Adipose tissue (tissue), 3 donors: ENCODE measurements at places on chromosomes 7 and 10. TPM values are rescaled to one million over a fixed set of nuclear protein-coding genes. Genes with fewer than 3 reads are reported as not detected.

AOC1 gene
- polyA plus RNA-seq, result 0.07 TPM

HHEX gene
- 13.8 TPM for polyA plus RNA-seq

TET1 gene
- polyA plus RNA-seq, result 0.21 TPM

PRTFDC1 gene
- 2.3 TPM for polyA plus RNA-seq

PLPP4 gene
- polyA plus RNA-seq, result not detected

PDK4 gene
- 387 TPM for polyA plus RNA-seq

PRR15 gene
- 1.6 TPM for polyA plus RNA-seq

CHST3 gene
- 2.6 TPM for polyA plus RNA-seq

MRLN gene
- polyA plus RNA-seq, result 2.3 TPM

DNAJC1 gene
- polyA plus RNA-seq, result 23.1 TPM

ATP5F1C gene
- 320 TPM for polyA plus RNA-seq

WDFY4 gene
- 0.34 TPM for polyA plus RNA-seq

INSYN2A gene
- not detected for polyA plus RNA-seq

FZD1 gene
- 2.7 TPM for polyA plus RNA-seq

RNF148 gene
- polyA plus RNA-seq, result 0.08 TPM

OGDHL gene
- 0.16 TPM for polyA plus RNA-seq

RADIL gene
- 6.2 TPM for polyA plus RNA-seq

HMX2 gene
- not detected for polyA plus RNA-seq

TMEM236 gene
- polyA plus RNA-seq, result 0.79 TPM

FUOM gene
- 22.1 TPM for polyA plus RNA-seq

SRRM3 gene
- 9.4 TPM for polyA plus RNA-seq

ANKRD1 gene
- polyA plus RNA-seq, result 2.5 TPM

ITPRID1 gene
- polyA plus RNA-seq, result not detected

GHRHR gene
- polyA plus RNA-seq, result not detected

A1CF gene
- polyA plus RNA-seq, result not detected

TFEC gene
- polyA plus RNA-seq, result 0.52 TPM

DNAJC12 gene
- polyA plus RNA-seq, result 3.0 TPM

C10orf143 gene
- polyA plus RNA-seq, result 4.2 TPM

LRRC18 gene
- polyA plus RNA-seq, result not detected

DLX5 gene
- polyA plus RNA-seq, result 0.16 TPM

NEBL gene
- polyA plus RNA-seq, result 1.4 TPM

EN2 gene
- 0.05 TPM for polyA plus RNA-seq

DLD gene
- polyA plus RNA-seq, result 205 TPM

ZNF398 gene
- polyA plus RNA-seq, result 4.2 TPM

AASS gene
- 13.0 TPM for polyA plus RNA-seq

SMKR1 gene
- polyA plus RNA-seq, result 2.0 TPM

IFIT1 gene
- polyA plus RNA-seq, result 4.4 TPM

CALML5 gene
- not detected for polyA plus RNA-seq

HMX3 gene
- polyA plus RNA-seq, result not detected

KCND2 gene
- polyA plus RNA-seq, result 0.67 TPM

FOXL3 gene
- polyA plus RNA-seq, result not detected

CALHM3 gene
- polyA plus RNA-seq, result 0.37 TPM

DGKI gene
- polyA plus RNA-seq, result 0.03 TPM

CALHM1 gene
- not detected for polyA plus RNA-seq

EPO gene
- polyA plus RNA-seq, result 0.06 TPM

MAGI2 gene
- polyA plus RNA-seq, result 0.81 TPM

SPAG6 gene
- polyA plus RNA-seq, result 0.06 TPM

LRRC61 gene
- polyA plus RNA-seq, result 1.3 TPM

NEUROD6 gene
- polyA plus RNA-seq, result not detected

SP4 gene
- 1.0 TPM for polyA plus RNA-seq

NXPH1 gene
- polyA plus RNA-seq, result not detected

SPDYE16 gene
- polyA plus RNA-seq, result 0.05 TPM

PIK3CG gene
- 0.16 TPM for polyA plus RNA-seq

TRIM4 gene
- polyA plus RNA-seq, result 22.2 TPM

ZNF365 gene
- 0.08 TPM for polyA plus RNA-seq
